Foreskin keratinocyte (primary cell): ENCODE measurements at places on chromosomes 7 and 10. TPM values are rescaled to one million over a fixed set of nuclear protein-coding genes. Genes with fewer than 3 reads are reported as not detected.

Gene STK32C
- 5.5 and 6.3 TPM in 2 replicates for total RNA-seq

Gene LBX1
- not detected in 2 replicates for total RNA-seq

Gene IFIT1
- 70.6 and 111 TPM in 2 replicates for total RNA-seq

Gene DDC
- total RNA-seq, result not detected in 2 replicates

Gene OR2AE1
- total RNA-seq, result not detected in 2 replicates

Gene EVX1
- not detected in 2 replicates for total RNA-seq

Gene UPK3BL1
- total RNA-seq, result 10.6 and 21.7 TPM in 2 replicates

Gene AOAH
- total RNA-seq, result 0.31 TPM in 1 of 2 replicates, not detected in the other

Gene ADGRA1
- not detected in 2 replicates for total RNA-seq

Gene CH25H
- total RNA-seq, result not detected in 2 replicates

Gene PTPRE
- total RNA-seq, result 14.9 and 15.4 TPM in 2 replicates

Gene CALCR
- total RNA-seq, result not detected in 2 replicates

Gene HBP1
- total RNA-seq, result 19.8 and 23.8 TPM in 2 replicates

Gene RBM20
- not detected in 2 replicates for total RNA-seq

Gene PGAM1
- 520 and 546 TPM in 2 replicates for total RNA-seq

Gene CEP55
- total RNA-seq, result 58.5 and 78.4 TPM in 2 replicates

Gene NPSR1
- total RNA-seq, result not detected in 2 replicates

Gene NRG3
- not detected in 2 replicates for total RNA-seq

Gene SPDYE2B
- total RNA-seq, result not detected in 2 replicates

Gene IFIT2
- total RNA-seq, result 2.5 and 2.7 TPM in 2 replicates

Gene ANKRD30A
- total RNA-seq, result not detected in 2 replicates

Gene SLC13A1
- total RNA-seq, result not detected in 2 replicates

Gene ZNF138
- 3.9 and 4.3 TPM in 2 replicates for total RNA-seq

Gene MICALL2
- 19.7 and 20.8 TPM in 2 replicates for total RNA-seq

Gene CCDC3
- 0.20 and 0.32 TPM in 2 replicates for total RNA-seq

Gene NDUFA5
- total RNA-seq, result 51.1 and 53.8 TPM in 2 replicates

Gene MRC1
- total RNA-seq, result 0.07 TPM in 1 of 2 replicates, not detected in the other

Gene ZSCAN21
- 11.2 and 11.3 TPM in 2 replicates for total RNA-seq

Gene WDR11
- 41.8 and 45.1 TPM in 2 replicates for total RNA-seq

Gene DYNC1I1
- total RNA-seq, result 0.10 and 0.21 TPM in 2 replicates

Gene SEMA3E
- 0.42 and 0.44 TPM in 2 replicates for total RNA-seq

Gene HOXA3
- total RNA-seq, result 1.2 and 2.1 TPM in 2 replicates

Gene FAM25C
- 0.92 TPM in 1 of 2 replicates, not detected in the other for total RNA-seq

Gene SPDYE11
- not detected in 2 replicates for total RNA-seq

Gene CDC14C
- total RNA-seq, result 0.04 TPM in 1 of 2 replicates, not detected in the other

Gene MOGAT3
- not detected in 2 replicates for total RNA-seq

Gene NUPR2
- not detected in 2 replicates for total RNA-seq

Gene TNS3
- 6.6 and 9.4 TPM in 2 replicates for total RNA-seq

Gene SFRP5
- total RNA-seq, result not detected in 2 replicates

Gene ZMIZ2
- 15.1 and 17.7 TPM in 2 replicates for total RNA-seq

Gene TACR2
- total RNA-seq, result not detected in 2 replicates

Gene ELFN1
- 0.10 TPM in 1 of 2 replicates, not detected in the other for total RNA-seq

Gene IFT22
- 27.1 and 27.3 TPM in 2 replicates for total RNA-seq

Gene PIK3CG
- total RNA-seq, result not detected in 2 replicates

Gene GNAT3
- not detected in 2 replicates for total RNA-seq

Gene DENND2A
- total RNA-seq, result 1.1 and 3.0 TPM in 2 replicates

Gene ELOVL3
- 0.21 and 0.31 TPM in 2 replicates for total RNA-seq
